Urinary bladder (tissue), 4 donors: ENCODE measurements at places on chromosomes 16 and 17.

DNA sequence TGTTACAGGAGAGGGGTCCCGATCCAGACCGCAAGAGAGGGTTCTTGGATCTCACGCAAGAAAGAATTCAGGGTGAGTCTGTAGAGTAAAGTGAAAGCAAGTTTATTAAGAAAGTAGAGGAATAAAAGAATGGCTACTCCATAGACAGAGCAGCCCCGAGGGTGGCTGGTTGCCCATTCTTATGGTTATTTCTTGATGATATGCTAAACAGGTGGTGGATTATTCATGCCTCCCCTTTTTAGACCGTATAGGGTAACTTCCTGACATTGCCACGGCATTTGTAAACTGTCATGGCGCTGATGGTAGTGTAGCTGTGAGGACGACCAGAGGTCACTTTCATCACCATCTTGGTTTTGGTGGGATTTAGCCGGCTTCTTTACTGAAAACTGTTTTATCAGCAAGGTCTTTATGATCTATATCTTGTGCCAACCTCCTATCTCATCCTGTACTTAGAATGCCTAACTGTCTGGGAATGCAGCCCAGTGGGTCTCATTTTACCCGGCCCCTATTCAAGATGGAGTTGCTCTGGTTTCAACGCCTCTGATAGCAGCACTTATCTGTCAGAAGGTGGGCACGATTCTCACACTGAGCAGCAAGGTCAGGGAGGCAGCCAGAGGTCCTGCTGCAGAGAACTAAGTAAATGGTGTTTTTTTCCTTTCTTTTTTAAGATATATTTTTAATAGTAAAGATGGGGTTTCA is 26.5 kb upstream of the XYLT2 start:
- no peak for DNase-seq

DNA sequence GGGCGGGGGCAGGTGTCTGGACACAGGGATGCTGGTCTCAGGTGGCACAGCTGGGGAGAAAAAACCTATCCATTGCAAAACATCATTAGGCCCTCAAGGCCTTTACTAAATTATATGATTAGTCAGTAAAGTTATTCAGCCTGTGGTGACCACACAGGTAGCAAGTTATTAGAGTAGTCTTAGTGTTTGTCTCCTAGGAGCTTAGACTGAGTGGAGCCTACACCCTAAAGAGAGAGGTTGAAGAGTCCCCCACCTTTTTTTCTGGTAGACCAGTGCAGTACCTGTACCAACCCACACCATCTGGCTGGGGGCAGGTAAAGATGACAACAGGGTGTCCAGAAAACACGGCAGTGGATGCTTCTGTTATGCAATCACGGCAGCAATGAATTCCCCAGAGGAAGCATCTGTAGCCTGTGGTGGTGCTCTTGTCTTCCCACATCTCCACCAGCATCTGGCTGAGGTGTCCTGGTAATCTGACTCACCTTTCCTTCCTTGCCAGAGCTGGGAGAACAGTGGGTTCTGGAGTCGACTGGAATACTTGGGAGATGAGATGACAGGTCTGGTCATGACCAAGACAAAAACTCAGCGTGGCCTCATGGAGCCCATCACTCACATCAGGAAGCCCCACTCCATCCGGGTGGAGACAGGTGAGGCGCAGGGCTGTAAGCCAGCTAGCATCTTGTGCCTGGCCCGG is 11.0 kb downstream of the MYCBPAP start:
- DNase-seq: no peak

DNA sequence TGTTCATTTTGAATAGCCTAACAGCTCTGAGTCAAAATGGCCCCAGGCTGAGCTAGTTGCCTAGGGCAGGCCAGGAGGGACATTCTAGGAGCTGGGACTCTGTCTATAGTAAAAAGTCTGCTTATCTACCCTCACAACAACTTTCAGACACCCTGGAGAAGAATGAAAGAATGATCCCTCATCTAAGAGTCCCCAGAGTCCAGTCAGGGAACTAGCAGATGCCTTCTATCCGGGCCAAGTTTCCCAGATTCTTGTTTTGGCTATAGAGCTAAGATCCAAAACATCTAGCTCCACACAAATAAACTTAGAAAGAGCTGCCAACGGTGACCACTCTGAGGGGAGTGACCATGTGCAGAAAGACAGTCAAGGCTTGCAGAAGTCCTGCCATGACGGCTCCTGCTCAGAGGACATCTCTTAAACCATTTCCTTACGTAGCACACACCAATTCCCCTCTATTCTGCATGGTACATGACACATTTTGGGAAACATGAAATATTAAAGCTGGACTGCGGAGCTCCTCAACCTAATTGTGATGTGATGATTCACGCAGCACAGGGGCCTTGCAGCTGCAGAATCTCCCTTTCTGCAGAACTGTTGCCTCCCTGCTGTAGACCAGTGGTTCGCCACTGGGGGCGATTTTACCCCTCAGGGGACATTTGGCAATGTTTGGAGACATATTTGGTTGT is 24.2 kb downstream of the FAM20A start:
- DNase-seq: no peak

DNA sequence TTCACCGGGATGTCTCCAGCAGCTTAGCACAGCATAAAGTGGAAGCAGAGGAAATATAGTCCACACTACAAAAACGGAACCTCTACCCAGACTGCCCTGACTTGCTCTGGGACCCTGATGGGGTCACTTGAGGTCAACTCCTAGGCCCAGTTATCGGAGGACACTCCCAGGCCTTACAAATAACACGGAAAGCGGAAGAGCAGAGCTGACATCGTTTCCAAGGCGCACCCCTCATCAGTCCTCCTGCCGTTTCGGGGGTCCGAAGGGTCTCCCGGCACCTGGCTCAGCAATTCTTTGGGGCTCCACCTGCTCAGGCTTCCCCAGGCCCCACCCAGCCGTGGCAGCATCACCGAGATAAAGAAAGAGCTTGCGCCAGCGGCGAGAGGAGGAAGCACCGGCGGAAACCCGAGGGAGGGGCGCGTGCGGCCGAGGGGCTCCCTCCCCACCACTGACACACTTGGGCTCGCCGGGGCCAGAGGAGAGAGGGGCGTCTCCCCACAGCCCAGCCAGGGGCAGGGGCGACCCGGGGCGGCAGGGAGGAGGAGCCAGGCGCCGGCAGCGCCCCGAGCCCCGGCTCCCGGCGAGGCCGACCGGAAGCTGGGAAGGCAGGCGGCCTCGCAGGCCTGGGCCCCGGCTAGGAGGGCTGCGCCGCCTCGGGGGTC is 727 bp downstream of the CORO7 start:
- DNase-seq: no peak

- DNase-seq: no peak
Observed at GRCh38 chr16:15777533-15778203, 79.2 kb downstream of the MYH11 start.

GRCh38 chr16:30567160-30567990 is 4.1 kb downstream of the ZNF688 start:
- no peak for DNase-seq

- no peak for DNase-seq
Observed at GRCh38 chr17:28711723-28712031, at the start of gene PROCA1. PROCA1 (minus strand) TSS chr17:28711888; CDS start chr17:28711660, 228 bp downstream.

DNA sequence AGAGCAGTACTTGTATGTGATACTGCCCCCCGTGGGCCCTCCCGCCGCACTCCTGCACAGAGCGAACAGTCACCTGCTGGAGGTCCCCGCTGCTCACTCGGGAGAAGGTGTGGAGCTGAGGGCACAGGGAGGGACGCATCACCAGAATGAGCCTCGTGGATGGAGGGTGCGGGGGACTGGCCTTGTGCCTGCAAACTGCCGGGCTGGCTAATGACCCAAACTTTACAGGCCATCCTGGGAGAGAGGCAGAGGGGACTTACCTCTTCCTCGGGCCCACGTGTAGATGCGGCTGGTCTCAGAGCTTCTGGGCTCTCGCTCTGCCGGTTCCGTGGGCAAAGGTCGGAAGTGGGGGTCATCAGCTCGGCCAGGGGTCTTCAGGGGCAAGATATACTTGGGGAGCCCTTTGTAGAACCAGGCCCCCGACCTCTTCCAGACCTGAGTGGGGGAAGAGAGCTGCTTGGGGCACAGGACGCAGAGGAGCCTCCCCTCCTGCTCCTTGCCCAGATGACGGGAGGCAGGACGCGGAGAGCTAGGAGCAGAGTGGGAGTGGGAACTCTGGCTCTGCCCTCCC is 65.5 kb upstream of the DOC2B start:
- no peak for DNase-seq

GRCh38 chr16:27498916-27499658 is 50.6 kb downstream of the GTF3C1 start:
- DNase-seq: no peak

DNA sequence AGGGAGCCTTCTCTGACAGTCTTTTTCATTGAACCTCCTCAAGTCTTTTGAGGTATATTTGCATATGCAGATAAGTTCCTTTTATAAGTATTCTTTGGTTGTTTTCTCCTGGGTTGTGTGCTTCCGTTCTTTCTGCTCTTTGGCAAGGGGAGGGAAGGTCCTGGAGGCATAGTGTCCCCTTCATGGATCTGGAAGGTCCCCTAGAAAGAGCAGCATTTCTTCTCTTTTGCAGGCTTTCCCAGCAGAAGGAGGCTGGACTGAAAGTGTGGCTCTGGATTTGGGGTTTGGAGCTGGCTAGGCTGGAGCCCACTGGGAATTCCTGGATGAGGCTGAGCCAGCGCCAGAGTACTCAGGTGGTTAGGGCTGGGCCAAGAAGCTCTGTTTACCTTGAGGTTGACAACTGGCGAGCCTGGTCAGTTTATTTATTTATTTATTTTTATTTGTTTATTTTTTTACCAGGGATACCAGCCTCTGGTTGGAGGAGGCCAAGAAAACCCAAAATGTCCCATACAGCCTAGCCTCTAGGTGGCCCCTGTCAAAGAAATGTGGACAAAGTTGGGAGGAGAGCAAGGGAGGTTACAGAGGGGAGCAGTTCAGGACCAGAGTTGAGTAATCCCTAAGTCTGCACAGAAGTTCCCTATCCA is 5.4 kb upstream of the TOP2A start:
- no peak for DNase-seq

DNA sequence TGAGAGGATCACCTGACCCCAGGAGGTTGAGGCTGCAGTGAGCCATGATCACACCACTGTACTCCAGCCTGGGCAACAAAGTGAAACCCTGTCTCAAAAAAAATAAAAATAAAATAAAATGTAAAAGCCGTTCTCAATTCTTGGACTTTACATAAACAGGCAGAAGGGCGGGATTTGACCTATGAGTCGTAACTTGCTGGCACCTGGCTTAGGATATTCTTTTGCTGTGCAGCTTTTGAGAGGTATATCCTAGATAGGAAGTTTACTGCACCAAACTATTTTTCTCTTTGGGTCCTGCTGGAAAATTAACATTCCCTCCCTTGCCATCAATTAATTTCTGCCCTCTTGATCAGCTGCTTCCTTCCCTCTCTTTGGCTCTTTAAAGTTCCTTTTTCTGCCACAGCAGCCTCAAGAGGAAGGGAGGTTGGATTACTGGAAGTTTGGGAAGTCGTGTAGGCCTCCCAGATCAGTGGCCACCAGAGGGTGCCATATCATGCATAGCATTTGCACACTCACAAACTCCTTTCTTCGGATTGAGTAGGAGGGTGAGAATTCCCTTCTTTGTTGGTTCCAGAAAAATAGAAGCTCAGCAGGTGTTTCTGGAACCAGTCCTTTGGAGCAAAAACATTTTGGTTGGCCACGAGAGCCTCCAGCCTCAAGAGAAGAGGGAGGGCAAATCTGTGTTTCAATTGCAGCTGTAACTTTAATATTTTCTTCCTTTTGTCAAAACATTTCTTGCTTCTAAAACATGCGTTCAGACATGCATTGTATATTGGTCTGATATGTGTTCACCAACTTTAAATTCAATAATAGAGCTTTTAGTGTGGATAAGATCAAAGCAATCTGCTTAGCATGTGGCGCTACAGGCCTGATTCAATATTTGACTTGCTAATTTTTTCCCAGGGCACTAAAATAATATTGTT is 147.3 kb downstream of the CCDC182 start:
- DNase-seq: no peak

DNA sequence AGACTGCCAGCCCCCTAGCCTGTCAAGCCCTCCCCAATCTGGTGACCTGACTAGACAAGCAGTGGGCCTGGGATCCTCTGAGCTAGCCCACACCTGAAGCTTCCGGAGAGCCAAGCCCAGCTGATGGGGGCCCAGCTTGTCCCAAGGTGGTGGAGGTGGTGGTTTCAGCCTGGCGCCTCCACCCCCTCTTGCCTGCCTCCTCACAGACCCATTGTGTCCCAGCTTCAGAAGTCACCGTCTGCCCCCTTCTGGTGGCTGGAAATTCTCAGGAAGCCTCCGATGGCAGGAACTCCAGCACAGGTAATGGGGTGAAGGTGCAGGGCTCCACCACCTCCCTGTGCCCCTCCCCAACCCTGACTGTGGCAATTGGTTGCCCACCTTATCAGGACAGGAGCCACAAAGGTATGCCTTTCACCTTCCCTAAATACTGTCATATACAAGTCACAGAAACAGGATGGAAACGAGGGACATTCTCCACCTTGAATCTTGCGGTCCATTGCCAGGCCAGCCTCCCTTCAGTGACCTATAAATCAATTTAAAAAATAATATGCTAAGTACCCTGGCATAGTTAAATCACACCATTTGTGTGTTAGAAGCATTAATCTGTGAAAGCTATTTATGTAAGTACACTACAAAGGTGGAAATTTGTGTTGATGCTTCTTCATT is 66.0 kb upstream of the ZNF423 start:
- DNase-seq: peak; percentile 21

DNA sequence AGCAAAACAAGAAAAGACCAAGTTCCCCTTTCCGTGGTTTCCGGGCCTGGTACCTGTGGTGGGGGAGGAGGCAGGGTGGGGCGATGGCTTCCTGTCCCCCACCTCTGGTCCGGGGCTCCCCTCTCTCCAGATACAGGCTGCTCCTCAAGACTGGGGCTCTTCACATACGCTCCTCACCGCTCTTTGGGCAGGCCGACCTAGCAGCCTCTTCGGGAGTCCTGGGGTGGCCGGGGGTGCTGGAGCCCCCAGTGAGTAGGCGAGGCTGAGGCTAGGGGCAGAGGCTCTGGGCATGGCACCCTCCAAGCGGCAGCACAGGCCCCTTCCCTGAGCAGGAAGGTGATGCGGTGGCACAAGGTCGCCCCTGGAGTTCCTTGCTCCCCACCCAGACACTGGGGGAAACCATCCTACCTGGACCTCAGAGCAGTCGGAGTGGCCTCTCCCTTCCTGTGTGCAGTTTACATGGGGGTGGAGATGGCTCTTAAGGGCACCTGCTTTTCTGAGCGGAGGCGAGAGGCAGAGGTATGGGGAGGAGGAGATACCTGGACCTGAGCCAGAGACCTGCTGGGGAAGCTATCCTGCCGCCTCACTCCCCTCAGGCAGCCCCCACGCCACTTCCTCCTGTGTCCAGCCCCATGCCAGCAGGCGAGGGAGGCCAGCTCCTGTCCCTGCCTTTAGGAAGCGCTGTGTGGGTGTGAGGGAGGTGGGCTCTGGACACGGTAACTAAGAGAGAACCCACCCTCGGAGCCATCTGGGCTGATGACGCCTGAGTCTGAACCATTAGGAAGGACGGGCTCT is 891 bp downstream of the CORO1A start:
- no peak for DNase-seq

GRCh38 chr16:730666-731509 is 4.0 kb downstream of the HAGHL start:
- no peak for DNase-seq
